Transverse colon (tissue), 4 donors: ENCODE measurements at places on chromosomes 3 and 15. TPM values are rescaled to one million over a fixed set of nuclear protein-coding genes. Genes with fewer than 3 reads are reported as not detected.

The FOXB1 gene
- not detected for total RNA-seq

DNA sequence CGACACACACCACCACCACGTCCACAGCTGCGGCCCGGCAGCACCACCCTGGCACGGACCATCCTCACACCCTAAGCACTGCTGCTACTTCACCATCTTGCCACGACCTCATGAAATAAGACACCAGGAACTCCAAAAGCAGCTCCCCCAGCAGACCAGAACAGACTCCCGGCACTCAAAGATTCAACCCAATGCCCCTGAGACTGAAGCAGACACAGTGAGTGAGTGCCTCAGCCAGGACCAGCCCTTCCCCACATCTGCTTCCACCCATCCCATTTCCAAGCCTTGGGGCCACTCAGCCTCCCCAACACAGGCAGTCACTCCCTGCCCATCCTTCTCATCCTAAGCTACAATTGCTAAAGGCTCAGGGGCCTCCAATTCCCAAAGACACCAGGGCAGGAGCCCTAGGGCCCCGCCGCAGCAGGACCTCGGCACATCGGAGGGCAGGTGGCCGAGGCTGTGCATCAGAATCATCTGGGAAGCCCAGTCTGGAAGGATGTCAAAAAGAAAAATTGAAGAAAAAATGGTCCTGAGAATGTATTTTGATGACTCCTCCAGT lies 18.4 kb upstream of the OCA2 start:
- no peak for DNase-seq

The MDFIC2 gene
- total RNA-seq: not detected

DNA sequence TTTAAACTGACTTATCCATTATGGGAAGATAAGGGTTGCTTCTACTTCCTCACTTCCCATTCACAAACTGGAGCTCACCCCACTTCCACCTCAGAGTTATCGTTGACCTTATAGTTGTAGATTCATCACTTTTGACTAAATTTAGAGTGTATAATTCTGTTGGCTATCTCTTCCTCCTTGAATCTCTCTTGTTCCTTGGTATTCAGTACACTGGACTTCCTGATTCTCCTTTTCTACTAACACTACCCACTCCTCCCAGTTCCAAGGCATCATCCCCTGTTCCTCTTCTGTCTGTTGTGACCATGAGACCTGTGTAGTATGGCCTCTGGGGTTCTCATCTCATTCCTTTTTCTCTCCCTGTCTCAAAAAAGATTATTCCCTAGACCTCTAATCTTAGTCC lies 5.9 kb upstream of the GPR87 start:
- DNase-seq: no peak

- DNase-seq: no peak
Observed at GRCh38 chr3:155031186-155031585, 48.9 kb upstream of the MME start.

The SEMA6D gene
- total RNA-seq: 59.4 TPM

The GCSAM gene
- not detected for total RNA-seq

- no peak for DNase-seq
Observed at GRCh38 chr3:101042996-101043686, 49.9 kb upstream of the ABI3BP start.

DNA sequence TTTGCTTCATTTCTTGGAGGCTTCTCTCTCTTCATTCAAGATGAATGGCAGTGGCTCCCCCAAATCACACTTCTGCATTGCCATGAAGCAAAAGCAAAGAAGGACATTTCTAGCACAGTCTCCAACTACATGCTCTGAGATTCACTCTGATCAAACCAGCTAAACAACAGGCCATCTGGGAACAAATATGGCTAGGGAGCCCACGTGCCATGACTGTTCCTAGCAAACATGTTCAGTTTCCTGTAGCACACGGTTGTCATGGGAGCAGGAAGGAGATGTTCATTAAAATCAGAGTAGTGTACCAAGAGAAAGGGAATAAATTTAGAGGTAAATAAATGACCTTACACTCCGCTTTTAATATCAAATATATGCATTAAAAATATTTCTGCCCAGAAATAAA lies 327.3 kb downstream of the GBE1 start:
- no peak for DNase-seq

- DNase-seq: no peak
Observed at GRCh38 chr3:74562558-74563269, 51.7 kb downstream of the CNTN3 start.

- DNase-seq: no peak
Observed at GRCh38 chr3:197001972-197002700, 27.5 kb downstream of the MELTF start.

DNA sequence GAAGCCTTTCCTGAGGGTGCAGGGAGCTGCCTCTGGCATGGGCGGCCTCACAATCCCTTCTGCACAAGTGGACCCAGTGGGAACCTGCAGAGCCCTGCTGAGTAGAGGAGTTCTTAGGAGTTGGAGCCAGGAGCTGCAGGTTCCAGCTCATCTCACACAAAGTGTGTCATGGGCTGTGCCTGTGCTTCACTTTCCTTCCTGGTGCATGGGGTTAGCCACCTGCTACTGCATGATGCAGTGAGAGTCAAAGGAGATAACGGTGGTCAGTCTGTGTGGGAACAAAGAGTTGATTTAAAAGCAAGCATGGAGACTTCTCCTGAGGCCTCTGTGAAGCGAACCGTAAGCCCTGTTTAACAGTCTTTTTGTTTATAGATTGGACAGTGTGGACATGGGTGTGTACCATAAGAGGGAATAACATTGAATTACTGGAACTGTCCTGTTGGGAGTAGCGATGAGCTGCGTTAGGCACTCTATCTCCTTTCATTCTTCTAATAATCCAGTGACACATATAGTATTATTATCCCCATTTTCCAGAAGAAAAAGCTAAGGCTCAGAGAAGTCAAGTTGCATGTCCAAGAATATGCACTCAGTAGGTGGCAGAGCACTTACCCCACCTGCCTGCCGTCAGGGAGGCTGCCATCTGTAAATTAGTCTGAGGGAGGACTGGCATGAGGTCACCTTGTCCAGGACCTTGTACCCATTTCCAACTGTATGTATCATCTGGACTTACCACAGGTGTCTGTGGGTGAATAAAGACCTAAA lies 68.7 kb upstream of the PRR23C start:
- no peak for DNase-seq

DNA sequence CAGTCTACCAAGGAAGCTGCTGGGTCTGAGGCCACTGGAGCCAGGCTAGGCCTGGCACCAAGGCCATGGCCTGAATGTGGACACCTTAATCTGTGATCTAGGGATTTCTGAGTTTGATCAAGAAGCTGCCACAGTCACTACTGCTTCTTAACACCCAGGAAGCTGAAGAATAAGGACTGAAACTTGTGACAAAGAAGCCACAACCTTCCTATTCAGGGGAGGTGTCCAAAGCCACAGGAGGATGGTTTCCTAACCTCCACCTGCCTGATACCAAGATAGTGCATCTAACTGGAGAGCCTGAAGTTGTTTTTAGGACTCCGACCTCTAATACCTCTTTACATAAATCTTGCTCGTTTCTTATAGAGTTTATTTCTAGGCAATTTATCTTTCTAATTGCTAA lies 5.5 kb upstream of the ANO10 start:
- DNase-seq: no peak

DNA sequence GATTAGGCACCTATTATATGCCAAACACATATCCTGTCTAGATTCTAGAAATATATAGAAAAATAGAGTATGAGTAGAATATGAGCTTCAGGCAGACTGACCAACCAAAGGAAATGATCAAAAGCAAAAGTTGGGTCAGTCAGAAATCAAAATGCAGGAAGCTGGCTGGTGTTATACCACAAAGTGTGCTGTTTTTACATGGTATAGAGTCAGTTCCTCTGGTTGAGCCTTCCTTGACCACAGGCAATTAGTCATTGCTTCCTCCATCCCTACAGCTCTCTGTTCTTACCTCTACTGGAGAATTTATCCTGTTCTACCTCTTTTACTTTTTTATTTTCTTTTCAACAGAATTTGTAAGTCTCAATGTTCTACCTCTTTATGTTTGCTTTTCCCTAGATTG lies 149.8 kb downstream of the TMCO5A start:
- no peak for DNase-seq

GRCh38 chr3:193852901-193853300 lies 259.9 kb downstream of the OPA1 start:
- DNase-seq: no peak

The WDR72 gene
- 0.14 TPM for total RNA-seq

GRCh38 chr3:30341851-30342250 lies 264.6 kb upstream of the TGFBR2 start:
- DNase-seq: no peak

- DNase-seq: peak; percentile 49
Observed at GRCh38 chr15:83446904-83447709, at the start of gene SH3GL3. TSS of gene SH3GL3 (plus strand) at chr15:83447341. CDS start at chr15:83447534, 193 bp downstream.

- DNase-seq: no peak
Observed at GRCh38 chr15:83061680-83062079, 5.4 kb downstream of the BTBD1 start.

DNA sequence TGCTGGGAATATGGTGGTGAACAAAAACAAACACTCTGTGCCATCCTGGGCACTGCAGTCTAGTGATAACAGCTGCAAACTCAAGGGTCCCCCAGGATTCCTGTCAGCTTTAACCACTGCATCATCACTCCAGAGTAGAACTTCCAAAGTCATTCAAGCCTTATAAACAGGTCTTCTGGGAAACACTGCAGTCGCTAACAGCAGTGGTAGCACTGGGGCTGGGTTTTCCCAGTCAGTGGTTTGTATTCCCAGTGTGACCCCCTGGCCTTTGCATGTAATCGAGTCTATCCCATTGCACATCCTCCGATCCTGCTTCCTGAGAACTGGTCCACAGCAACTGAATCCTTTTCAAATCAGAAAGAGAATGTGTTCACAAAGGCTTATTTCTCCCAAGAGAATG lies 623.5 kb downstream of the EDEM1 start:
- no peak for DNase-seq

The CCDC39 gene
- not detected for total RNA-seq

GRCh38 chr15:40427188-40427587 lies 13.6 kb upstream of the BAHD1 start:
- no peak for DNase-seq

DNA sequence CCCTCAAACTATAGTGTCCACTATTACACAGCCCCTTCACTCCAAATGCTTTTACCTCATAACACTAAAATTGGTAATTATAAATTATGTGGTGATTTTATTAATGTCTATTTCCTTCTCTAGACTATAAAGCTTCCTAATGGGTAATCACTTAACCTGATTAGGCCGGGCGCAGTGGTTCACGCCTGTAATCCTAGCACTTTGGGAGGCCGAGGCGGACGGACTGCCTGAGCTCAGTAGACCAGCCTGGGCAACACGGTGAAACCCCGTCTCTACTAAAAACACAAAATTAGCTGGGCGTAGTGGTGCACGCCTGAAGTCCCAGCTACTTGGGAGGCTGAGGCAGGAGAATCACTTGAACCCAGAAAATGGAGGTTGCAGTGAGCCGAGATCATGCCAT lies 71.3 kb upstream of the PYGO1 start:
- DNase-seq: no peak

The TICRR gene
- total RNA-seq: 1.4 TPM

GRCh38 chr15:38638811-38639210 lies 74.2 kb upstream of the RASGRP1 start:
- DNase-seq: no peak

The CCDC13 gene
- total RNA-seq: 4.0 TPM

The SERPINI2 gene
- total RNA-seq: not detected

DNA sequence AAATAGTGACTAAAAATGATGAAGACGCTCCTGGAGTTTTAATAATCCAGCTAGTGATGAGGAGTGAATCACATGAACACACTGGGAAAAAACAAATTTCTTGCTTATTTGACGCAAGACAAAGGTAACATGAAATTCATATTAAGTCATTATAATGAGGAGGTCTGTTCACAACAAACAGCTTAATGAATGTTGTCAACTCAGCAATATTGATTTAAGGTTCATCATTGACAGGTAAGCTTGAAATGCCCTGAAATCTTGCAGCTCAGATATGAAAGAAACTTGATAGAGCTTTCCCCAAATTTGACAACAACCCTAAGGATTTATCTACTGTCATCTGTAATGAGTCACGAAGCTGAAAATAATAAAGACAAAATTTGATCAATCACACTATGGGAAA lies 108.1 kb upstream of the SELENOK start:
- no peak for DNase-seq

DNA sequence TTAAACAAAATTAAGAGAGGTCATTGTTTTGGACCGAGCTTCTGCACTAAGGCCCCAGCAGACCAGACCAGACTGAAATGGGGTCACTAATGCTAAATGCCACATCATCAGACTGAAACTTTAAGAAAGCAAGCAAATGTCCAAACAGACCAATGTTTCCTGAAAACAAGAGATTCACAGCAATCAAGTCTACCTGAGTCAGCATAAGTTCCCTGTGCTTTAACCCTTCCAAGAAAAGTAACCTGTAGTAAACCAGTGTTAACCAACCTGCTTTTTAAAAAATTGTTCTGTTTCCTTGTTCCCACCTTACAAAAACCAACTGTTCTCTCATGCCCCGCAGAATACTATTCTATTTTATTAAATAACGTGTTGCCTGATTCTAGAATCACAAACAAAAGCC lies 241.1 kb upstream of the GADL1 start:
- no peak for DNase-seq
